ENCODE measurements at places on chromosomes 1 and 21.

- no peak for DNase-seq
Measured at GRCh38 chr1:226733876-226734275, 5.2 kb downstream of the ITPKB start.

DNA sequence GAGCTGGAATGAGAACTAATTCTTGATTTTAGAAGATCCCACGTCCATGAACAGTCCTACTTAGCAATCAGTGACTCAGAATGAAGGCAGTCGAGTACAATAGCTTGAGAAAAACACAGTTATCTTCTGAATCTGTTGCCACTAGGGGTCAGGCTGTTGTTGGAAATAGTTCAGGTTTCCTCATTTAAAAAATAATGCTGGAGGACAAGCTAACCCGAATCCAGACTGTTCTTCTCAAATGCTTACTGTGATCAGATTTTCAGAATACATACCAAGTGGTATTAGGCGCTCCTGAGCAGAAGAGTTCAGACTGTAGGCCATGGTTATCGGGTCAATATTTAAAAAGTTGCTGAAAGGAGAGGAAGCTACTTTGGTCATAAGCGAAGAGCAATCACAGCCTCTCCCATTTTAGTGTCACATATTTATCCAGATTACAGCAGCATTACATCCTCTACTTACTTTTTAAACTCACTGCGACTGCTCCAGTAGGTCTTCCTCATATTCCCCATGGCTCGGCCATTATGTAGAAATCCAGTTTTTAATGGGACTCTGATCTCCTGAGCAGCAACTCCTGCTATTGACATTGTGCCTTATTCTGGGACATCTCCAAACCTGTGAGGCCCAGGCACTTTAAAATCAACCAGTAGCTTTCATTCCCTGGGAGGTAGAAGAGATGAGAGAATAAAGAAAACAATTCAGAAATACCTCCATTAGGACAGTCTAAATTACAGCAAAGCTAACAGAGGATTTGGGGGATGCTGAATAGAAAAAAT is 10.9 kb downstream of the ERRFI1 start:
- no peak for DNase-seq

DNA sequence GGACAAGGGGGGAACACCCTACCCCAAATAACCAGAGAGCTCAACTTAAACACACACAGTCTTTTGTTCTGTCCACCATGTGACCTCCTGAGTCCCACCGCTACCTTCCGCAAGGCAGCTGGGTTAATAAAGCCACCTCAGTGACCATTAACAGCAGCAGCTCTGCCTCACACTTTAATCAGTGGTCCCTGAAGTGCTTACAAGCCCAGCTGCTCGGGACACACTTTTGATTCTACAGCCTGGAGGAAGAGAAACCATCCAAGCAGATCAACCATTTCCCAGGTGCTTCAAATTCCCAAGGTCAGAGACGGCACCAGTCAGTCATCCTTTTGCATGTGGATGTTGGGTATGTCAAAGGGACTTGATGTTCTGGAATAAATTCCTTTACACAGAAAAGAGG is 70.1 kb downstream of the KCNJ15 start:
- DNase-seq = no peak

DNA sequence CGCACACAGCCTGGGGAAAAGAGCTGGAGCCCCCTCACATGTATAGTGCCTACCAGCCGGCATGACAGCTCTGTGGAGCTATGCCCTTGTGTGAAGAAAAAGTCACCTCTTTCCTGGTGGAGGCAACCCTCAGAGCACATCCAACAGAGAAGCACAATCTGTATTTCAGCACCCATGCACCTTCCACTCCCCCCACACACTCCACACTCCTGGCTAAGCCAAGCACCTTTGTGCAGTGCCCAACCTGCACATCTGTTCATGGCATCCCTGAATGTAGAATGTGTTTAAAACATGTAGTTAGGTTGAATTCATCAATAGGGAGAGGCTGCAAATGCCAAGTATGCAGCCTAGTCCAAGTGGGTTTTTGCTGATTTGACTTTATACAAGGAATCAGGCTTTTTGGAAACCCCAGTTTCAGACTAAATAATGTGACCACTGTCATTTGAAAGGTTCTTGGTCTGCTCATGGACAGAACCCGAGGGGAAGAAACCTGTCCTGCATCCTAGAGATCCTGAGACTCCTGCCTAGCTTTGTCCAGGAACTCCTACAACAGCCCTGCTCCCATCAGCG is 197.1 kb downstream of the TOMM20 start:
- DNase-seq = no peak

- DNase-seq = no peak
Measured at GRCh38 chr1:41578712-41579335, 94.3 kb upstream of the EDN2 start.

All from activated CD4-positive, alpha-beta T cell treated with anti-CD3 and anti-CD28 coated beads for 1 hour (primary cell).